NCI-H2029 (cell line): ENCODE measurements at places on chromosomes 16 and 17.

DNA sequence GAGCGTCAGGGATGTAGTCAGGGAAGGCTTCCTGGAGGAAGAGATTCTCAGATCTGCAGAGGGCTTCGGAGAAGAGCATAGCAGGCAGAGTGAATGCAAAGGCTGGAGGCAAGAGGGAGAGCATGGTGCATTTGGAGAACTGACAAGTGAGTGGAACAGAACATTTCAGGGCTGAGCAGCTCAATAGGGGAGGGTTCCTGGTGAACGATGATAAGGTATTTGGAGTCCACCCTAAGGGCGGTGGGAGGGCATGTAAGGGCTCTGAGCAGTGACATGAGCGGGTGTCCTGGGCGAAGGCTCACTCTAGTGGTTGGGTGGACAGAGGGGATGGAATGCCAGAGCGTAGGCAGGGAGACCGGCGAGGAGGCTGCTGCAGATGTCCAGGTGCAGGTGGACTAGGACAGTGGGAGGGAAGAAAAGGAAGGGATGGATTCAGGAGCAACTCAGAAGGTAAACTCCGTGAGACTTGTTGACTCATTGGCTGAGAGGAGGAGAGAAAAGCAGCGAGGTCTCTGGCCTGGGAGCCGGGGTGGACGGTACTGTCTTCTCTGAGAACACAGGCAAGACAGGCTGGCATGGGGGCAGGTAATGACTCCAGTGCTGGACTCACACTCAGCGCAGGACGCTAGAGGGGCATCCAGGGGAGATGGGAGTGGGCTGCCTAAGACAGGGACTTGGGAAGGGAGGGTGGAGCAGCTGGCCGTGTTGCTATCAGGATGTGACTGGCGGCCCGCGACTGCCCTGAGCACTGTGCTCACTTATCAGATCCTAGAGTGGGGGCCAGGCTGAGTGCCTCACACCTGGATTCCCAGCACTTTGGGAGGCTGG lies 1.4 kb upstream of the PITPNA start:
- no peak for DNase-seq

DNA sequence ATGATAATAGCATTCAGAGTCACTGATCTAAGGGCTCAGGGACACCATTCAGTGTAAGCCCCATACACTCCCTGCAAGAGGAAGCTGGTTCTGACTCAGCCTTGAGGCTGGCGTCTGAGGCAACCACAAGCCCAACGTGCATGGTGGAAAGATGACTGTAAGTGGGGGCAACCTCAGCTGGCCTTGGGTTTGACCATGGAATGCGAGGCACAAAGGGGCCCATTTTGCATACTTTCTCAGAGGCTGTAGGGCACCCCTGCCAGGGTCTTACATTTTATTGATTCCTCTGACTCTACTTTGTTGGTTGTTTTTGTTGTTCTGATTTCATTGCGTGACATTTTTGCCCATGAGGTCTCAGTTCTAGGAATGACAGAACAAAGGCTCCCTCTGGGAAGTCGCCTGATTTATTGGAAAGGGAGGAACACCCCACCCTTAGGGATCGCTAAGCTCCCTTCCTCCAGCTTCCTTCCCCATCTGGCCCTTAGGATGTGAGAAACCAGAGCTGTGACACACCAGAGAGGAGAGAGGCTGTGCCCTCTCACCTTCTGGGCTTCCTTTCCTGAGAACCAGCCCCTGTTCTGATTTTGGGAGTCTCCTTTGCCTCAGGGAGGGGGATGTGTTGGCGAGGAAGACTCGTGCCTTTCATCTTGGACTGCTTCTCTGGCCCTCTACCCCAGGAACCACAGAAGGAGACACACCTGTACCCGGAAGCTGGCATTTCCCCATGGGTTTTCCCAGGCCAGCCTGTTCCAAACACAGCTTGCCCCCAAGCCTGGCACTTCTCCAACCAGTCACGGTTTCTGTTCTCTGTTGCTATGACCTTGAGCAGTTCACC lies 5.6 kb upstream of the CIITA start:
- peak; percentile 52 for DNase-seq

- DNase-seq = no peak
Measured at GRCh38 chr17:50532452-50533024, at the start of gene EPN3. Gene EPN3 (plus strand): TSS chr17:50532735. CDS start chr17:50536557, 3,822 bp downstream.

DNA sequence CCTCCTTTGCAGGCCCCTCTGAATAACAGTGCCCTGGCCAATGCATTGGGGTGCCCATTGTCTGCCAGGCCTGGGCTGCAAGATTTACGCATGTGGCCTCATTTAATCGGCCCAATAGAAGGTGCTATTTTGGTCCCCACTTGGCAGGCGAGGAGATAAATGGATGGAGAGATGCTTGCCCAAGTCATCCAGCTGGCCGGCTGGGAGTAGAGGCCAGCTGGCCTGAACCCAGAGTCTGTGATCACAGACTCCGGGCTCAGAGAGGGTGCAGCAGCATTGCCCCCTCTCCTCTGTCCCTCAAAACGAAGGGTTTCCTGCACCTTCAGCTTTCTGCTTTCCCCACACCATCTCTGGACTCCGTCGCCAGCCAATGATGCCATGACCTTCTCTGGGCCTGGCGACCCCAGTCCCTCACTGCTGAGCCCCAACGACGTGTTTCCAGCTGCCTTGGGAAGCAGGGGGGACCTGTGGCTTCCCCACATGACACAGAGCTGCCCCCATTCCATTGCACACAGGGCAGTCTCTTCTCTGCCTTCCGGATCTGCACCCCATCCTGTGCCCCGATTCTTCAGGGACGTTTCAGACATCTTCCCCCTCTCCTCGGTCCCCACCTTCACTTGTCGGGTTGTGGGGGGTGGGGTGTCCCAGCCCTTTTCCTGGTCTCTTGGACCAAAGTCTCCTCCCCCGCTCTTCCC lies 3.5 kb upstream of the ADGRG1 start:
- DNase-seq = no peak

DNA sequence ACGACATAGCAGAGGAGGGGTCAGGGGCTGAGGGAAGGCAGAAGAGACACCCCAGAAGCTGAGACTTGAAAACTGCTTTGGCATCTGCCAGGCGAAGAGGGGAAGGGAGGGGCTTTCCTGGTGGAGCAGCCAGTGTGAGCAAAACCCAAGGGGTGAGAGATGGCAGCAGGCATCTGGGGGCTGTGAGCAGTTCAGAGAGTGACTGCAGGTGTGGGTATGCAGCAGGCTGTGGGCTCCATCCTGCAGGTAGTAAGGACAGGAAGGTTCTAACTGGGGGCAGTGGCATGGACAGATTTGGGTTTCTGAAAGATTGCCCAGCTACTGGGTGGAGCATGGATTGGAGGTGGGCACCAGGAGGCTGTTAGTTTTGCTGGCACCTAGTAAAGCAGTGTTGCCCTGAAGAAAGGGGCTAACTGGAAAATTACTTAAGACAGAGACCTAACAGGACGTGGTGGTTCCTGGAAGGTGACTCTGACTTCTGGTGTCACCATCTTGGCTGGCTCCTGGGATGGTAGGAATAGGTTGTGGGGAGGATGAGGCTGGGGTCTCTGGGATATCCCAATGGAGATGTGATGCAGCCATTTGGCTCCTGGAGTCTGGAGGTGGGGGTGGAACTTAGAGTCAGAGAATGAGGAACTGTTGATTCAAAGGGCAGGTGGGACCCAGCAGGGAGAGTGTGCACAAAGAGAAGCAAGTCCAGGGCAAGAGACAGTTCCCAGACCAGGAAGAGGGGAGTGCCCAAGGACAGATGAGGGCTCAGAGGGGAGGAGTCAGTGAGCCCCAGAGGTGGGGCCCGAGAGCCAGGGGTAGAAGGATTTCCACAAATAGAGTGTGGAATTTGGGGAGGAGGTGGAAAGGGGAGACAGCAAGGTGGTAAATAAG lies 11.2 kb downstream of the BCL7C start:
- no peak for DNase-seq

- no peak for DNase-seq
Measured at GRCh38 chr16:82943371-82943770, 316.6 kb downstream of the CDH13 start.

DNA sequence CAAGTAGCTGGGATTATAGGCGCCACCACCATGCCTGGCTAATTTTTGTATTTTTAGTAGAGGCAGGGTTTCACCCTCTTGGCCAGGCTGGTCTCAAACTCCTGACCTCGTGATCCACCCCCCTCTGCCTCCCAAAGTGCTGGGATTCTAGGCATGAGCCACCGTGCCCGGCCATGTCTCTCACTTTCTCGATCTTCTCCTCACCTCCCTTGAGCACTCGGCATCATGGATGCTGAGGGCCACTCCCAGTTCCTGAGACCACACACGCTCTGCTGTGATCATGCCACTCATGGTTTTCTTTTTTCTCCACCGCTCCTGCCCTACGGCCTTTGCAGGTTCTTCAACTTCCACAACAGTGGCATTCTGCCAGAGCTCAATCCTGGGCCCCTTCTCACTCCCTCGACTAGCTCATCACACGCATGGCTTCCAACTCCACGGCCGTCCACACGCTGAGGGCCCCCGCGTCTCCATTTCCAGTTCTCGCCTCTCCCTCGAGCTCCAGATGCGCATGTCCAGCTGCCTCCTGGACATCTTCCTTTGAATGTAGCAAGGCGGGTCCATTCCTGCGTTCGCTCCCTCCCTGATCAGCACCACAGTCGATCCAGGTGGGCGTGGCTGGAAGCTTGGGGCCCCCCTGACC lies 5.5 kb upstream of the NCBP3 start:
- no peak for DNase-seq

GRCh38 chr17:2453325-2453724 lies 52.5 kb upstream of the MNT start:
- no peak for DNase-seq

- no peak for DNase-seq
Measured at GRCh38 chr17:71111460-71111859, 942.1 kb downstream of the KCNJ2 start.

DNA sequence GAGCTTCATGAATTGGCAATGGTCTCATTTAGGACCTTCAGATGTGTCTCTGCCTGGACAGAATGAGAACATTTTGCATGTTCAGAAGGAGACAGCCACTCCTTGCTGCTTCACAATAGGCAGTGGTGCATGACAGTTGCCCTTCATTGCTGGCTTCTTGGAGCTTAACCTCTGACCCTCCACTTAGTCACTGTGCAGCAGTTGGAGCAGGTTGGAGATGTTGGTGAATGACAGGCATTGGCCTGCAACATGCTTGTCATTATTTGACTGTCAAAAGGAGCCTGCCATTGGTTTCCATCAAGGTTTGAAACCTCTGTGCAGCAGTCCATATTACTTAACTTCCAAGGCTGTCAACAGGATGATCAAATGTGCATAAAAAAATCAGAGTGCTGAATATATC lies 22.7 kb downstream of the FTO start:
- no peak for DNase-seq

DNA sequence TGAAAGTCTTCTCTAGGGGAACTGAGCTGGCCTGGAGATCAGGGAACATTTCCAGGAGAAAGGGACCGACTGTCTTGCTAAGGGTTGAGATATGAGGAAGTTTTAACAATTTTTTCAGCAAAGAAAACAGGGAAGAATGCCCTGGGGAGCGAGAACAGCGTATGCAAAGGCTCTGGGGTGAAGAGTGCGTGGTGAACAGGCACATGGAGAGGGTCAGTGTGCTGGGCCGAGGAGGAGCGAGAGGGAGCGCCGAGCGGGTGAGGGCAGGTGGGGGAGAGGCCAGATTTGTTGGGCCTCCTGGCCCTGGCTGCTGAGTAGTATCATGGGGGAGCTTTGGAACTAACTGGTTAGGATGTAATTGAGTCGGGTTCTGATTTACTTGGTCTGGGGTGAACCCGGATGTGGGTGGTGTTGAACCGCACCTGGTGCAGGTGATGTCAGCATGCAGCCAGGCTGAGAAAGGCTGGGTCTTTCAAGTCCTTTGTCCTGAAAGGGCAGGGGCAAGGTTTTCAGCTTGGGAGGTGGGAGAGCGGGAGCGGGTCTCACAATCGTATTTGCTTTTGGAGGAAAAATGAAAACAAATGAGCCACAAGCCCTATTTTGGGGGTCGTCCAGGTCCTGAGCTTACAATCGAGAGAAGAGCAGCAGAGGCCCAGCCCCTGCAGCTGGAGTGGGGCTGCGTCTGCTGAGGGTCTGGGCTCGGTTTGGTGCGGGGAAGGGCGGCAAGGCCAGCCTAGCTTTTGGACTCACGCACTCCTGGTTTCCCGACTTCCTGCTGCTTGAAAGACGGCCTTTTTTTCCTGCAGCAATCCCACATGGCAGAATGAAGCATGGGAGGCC lies 11.1 kb upstream of the WFDC1 start:
- no peak for DNase-seq

DNA sequence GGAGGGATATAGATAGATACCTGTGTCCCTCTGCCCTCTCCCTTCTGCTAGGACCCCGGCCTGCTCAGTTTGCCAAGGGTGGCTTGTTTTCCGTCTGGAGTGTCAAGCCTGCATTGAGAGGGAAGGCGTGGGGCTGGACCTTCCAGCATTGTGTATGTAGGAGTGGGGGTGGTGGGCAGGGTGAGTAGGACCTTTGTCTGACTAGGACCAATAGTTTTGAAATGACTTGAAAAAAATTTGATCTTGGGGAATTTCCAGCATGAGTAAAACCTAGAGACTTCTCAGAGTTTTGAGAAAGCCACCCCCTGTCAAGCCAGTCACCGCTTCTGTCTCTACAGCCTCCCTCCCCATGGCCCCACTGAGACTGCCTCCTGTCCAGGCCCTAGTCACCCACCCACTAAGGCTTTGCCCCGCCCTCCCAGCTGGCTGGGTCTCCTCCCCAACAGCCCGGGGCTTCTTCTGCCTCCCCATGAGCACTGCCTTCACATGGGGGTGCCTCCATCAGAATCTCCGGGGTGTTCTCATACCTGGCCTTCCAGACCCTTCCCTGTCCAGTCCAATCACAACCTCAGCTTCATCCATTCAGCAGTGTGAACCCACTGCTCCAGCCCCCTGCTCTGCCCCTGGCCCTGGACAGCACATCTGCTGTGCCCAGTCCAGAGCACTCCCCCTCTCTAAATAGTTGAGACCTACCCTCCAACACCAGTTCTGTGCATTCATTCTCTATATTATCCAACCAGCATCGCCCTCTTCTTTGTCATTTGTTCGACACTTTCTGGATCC lies 207.0 kb downstream of the MSI2 start:
- DNase-seq = no peak

GRCh38 chr16:30185683-30186421 lies 2.5 kb downstream of the CORO1A start:
- no peak for DNase-seq

DNA sequence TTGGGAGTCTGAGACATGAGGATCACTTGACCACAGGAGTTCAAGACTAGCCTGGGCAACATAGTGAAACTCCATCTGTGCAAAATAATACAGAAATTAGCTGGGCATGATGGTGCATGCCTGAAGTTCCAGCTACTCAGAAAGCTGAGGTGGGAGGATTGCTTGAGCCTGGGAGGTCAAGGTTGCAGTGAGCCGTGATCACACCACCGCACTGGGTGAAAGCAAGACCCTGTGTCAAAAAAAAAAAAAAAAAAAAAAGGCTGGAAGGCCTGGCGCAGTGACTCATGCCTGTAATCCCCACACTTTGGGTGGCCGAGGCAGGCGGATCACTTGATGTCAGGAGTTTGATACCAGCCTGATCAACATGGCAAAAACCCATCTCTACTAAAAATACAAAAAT lies 8.1 kb downstream of the UBN1 start:
- DNase-seq = no peak

GRCh38 chr17:7445619-7445968 lies 733 bp downstream of the CHRNB1 start:
- no peak for DNase-seq

- no peak for DNase-seq
Measured at GRCh38 chr16:21570676-21571017, 28.7 kb upstream of the METTL9 start.

- no peak for DNase-seq
Measured at GRCh38 chr17:66514227-66514806, 211.9 kb downstream of the PRKCA start.
